HCEC 1CT (cell line): ENCODE measurements at places on chromosomes 6 and 20.

DNA sequence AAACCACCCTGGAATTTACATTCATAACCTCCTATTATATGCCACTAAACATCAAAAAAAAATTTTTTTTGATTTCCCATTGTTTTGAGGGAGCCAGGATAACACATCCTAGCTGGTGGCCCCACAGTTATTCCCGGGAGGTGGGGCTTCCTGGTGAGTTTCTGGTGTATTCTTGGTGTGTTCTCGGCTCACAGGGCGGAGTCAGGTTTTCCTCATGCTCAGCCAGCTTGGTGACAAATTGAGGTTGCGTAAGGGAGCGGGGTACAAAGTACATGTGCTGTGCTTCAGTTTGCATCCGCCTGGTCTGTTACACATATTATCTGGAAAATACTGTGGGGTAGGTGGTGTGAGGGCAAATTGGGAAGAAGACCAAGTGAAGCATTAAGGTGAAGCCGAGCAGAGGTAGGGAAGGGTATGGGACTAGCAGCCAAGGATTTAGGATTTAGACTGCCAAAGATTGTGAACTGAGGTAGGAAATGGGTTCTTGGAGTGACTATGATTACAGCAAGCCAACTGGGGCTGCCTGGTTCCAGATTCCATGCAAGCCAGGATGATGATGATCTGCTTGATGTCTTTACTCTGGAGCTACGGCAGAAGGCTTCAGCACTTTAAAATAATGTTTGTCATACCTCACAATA lies 46.2 kb upstream of the EEF1A1 start:
- peak; percentile 70 for DNase-seq

DNA sequence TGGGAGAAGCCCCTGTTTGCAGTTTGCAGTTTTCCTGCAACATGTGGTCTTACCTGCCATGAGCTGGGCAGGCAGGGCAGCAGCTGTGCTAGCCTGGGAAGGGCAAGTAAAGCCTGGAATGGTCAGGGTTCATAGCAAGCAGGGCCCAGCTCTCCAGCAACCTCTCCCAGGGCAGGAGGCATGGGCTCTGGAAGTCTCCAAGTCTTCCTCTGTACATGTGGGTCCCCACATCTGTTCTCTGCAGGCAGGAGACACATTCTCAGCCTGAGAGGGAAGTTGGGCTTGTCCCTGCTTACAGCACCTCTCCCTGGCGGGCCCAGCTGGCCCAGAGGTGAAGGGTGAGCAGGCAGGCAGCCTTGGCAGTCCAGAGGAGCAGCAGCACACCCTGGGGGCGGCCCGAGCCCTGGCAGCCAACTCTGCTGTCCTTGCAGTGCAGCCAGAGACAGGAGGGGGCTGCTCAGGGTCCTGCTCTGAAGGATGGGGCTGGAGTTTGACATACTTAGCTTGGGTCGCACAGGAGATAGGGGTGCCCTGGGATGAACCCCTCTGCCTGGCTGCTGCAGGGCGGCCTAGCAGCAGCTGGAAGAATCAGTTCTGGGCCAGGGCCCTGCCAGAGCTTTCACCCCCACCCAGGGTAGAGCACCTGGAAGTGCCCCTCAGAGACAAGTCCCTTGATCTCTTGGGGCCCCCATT lies 176.0 kb downstream of the MRPL14 start:
- DNase-seq = peak; percentile 19

DNA sequence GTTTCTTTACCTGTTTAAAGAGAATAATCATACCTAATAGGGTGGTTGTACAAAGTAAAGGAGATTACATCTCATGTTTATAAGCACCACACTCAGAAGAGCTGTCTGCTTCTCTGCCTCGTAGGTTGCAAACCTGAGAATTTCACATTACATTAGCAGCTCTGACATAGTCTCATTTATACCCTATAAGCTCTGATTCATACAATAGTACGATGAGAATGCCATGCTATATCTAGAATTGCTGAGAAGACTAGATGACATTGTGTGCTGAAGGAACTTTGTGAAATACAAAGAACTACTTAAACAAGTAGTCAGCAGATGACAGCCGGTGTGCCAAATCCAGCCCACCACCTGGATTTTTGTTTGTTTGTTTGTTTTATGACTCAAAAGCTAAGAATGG lies 121.2 kb downstream of the ADAT2 start:
- DNase-seq = no peak

- no peak for DNase-seq
Observed at GRCh38 chr6:166657531-166657930, 30.5 kb upstream of the RPS6KA2 start.

DNA sequence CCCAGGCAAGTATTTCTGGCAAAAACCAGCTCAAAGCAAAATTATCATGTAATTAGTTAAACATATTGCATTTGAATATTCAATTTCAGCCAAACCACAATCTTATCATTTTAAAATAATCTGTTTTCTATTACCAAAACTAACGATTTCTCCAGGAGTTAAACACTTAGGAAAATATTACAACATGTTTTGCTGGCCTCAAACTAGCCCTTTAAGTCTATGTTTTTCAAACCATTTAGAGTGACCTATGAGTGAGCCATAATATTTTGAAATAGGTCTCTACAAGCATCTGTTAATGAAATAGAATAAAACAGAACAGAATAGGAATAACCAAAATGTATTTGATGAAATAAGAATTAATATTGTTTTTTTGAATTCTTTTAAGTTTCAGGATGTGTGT lies 370.9 kb downstream of the COL12A1 start:
- DNase-seq = no peak

DNA sequence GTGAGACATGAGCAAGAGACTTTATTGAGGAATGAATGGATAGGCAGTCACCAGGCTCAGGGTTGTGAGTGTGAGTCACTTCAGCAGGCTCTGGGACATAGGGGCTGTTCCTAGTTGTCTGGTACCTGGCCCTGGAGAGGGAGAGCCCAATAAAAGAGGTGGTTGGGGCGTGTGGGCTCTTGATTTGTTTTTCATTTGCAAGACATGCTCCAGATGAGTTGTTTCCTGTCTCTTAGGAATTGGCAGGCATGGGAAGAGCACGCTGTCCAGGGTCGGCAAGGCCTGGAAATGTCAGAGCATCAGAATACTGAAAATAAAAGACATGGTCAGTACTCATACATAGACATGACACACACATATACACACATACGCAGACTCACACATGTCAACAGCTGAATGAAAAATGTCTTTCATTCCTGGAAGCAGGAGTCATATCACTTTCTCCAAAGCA lies 166.3 kb upstream of the SULF2 start:
- no peak for DNase-seq
